ENCODE measurements at places on chromosomes 7 and 10.

DNA sequence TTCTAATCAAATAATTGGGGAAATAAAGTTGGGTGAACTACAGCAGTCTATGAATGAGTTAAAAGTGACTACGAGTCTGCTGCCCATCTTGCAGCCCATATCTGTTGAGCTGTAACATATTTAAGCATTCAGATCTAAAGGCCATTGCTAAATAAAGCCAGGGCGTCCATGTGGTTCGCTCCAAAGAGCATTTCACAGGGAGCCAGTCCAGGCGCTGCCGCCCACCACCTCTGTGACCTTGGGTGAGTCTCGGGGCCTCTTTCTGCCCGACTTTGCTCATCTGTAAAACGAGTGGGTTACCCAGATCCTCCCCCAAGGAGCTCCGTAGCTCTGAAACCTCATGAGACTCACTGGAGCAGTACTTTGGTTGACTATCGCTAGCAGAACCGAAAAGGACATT lies 223.1 kb downstream of the CUX1 start:
- DNase-seq, result no peak

DNA sequence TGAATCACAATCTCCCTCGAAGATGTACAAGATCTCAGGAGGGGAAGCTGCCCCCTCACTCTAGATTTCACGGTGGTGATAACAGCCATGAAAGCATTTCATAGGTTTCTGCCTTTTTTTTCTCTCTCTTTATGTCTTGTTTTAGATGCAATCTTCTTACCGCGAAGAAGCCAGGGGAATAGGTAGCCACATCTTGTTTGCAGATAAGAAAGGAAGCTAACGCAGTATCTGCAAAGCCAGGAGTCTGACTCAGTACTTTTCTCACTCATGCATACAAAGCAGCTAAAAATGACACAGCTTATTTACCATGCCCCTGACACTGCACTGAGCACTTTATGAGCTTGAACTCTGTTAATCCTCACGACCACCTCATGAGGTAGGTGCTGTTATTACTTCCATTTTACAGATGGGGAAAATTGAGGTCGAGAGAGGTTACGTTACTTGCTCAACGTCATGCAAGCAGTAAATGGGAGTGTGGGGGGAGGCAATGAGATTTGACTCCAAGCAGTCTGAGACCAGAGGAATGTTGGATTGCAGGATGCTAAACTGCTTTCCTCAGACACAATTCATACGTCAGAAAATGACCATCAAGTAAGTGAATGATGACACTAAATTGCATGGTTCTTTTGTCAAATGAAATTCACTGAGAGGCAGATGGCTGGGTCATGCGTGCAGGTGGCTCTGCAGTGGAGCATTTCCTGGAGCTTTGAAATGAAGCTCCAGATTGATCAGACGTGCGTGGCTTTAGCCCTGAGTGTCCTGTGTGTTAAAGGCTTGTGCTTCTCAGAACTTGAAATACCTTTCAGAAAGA lies 3.3 kb downstream of the MAP3K8 start:
- peak; percentile 69 for DNase-seq

DNA sequence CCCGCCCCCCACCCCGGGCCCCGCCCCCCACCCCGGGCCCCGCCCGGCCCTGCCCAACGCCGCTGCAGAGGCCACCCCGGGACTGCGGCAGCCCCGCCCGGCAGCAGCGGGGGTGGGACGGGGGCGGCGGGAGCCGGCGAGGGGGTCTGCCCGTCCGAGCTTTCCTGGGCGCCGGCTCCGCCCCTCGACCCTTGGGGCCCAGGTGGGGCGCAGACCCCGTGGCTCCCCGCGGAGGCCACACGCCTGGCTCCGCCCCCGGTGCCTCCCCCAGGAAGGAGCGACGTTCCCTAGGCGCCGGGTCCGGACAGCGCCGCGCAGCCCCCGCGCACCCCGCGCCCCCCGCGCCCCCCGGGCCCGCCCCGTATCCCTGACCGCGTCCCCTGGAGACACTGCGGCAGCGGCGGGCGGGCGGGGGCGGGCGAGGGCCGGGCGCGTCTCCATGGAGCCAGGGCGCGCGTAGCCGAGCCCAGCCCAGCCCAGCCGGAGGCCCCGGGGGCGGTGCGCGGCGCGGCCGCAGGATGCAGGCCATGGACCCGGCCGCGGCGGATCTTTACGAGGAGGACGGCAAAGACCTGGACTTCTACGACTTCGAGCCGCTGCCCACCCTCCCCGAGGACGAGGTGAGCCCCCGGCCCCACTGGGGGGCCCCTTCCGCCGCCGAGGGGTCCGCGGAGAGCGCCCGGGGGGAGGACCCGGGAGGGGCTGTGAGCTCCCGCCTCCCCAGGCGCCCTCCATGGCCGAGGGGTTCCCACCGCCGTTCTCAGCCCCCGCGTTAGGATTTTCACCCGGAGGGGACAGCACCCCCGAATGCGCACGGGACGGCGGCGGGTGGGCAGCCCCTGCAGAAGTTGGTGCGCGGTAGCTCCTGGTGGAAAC lies at the start of gene KNDC1:
KNDC1 (plus strand) TSS at position 270 of the 876 bp plus-strand sequence; CDS start at position 519, 249 bp downstream.
- DNase-seq, result no peak

- DNase-seq, result no peak
Observed at GRCh38 chr10:36313142-36313541, 671.0 kb upstream of the FZD8 start.

DNA sequence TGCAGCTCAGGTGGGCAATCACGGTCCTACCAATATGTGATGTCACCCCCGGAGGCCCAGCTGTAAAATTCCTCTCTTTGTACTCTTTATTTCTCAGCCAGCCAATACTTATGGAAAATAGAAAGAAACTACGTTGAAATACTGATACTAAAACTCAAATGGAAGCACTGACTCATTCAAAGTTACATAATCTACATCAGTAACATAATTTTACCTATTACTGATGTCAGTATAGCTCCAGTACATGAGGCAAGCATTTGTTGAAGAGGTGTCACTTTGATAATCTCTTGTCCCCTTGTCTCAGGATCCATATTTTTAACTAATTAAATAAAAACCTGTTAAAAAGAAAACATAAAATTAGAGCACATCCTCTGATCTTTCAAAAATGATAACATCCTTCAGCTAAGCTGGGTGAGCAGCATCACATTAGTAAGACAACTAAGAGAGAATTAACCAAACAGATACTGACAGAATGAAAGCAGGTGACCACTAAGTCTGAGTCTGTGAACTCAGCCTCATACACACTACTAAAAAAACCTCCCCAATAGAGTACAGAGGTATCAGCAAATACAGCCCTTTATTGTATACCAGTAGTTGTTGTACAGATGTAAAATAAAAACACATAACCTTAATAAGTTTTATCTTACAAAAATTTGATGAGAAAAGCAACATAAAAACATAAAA lies 17.6 kb downstream of the SLC25A40 start:
- DNase-seq, result no peak

DNA sequence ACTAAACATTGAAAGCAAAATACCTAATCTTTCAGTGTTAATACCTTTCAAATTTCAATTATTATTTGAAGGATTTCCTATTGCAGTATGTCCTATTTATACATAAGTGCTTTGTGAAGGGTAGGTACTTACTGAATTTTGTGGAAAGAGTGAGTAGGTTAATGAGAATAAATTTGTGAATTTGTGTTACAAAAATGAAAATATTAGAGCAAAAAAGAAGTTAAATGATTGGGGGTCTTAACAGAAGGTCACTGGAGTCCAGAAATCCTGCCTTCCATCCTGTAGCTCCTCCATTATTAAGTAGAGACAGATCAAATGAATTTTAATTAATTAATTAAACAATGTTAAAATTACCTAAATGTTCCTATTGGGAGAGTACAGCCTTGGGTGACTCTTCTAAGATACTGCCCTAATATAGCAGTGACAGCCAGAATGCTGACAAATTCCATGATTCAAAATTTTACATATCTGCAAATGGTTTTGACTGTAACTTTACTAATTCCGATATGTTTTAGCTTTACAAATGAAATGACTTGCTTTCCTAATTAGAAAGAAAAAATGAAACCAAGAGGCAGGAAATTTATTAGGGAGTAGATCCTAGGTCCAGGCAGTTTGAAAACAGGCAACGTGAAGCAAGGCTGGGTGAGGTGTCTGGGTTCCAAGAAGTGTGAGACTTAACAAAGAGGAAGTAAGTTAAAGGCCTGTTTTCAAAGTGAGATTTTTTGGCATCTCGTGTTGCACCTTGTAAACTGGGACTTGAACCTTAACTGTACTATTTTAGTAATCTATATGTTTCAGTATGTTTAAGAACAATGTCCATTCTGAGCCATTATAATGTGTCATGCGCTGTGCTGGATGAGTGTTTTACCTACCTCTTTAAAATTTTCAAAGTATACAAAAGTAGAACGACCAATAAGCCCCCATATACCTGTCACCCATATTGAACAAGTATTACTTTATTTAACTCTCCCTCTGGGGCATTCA lies 1.5 kb downstream of the PIK3CG start:
- no peak for DNase-seq

DNA sequence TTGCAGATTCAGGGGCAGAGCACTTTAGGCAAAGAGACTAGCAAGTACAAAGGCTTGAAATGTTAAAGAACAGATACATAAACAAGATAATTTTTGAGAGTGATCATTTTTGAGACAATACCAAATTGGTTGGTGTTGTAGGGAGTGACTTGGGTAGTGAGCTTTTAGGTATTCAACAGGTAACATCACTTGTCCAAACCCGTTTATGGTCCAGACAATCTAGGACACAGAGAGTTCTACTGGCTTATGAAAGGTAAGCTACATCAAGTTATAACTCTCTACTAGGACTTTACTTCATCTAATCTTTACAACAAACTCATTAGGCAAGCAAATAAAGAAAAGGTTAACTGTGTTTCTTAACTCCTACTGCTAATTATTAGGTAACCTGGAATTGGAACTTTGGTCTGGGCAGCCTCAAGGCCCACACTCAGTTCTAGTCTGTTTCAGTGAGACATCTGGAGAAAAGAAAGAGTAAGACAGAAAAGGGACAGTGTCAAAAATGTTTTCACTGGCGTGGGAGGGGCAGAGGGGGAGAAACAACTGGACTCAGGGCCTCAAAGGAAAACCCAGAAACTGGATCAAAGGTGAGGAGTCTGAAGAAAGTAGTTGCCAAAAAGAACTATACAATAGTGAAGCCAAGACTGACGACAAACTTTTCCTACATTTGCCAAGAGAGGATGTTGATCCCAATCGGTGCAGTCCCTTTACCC lies 39.2 kb downstream of the GNAT3 start:
- DNase-seq, result no peak

GRCh38 chr10:122648599-122649428 lies 50.8 kb downstream of the C10orf120 start:
- DNase-seq, result no peak

GRCh38 chr10:109765838-109766237 lies 157.5 kb downstream of the XPNPEP1 start:
- no peak for DNase-seq

GRCh38 chr7:115013886-115014285 lies 92.0 kb downstream of the MDFIC start:
- no peak for DNase-seq

Measured in central memory CD4-positive, alpha-beta T cell (primary cell).